ENCODE measurements at places on chromosomes 3 and 15.

- DNase-seq, result no peak
Measured at GRCh38 chr3:67635257-67635656, 19.2 kb downstream of the SUCLG2 start.

DNA sequence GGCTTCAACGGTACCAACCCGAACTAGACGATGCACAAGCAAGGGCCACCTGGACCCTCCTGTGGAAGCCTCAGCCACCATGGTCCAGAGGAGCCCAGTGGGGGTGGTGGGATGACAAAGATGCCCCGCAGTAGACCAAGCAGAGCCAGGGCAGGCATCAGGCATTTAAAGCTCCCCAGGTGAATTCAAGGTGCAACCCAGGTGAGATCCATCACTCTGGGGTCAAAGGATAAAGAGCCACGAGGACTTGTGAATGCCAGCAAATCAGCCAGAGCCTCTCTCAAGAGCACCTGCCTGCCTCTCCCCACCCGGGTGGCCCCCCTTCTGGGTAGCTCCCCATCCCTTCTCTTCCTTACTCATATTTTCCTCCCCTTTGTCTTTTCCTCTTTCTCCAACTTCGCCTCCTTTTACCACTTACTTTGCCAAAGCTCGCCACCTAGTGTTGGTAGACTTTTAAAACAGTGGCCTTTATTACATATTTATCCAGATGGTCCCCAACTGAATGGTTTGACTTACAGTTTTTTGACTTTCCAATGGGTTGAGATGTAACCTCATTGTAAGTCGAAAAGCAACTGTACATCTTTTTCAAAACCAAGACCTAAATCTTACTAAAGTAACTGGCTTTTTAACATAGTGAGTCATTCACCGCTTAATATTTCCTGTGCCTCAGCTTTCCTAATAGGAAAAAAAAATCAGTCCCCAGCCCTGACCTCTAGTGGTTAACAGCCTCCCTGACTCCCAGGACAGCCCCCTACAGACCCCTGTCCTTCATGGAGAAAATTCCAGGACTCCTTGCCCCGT lies 18.8 kb downstream of the PLA2G4F start:
- no peak for DNase-seq

DNA sequence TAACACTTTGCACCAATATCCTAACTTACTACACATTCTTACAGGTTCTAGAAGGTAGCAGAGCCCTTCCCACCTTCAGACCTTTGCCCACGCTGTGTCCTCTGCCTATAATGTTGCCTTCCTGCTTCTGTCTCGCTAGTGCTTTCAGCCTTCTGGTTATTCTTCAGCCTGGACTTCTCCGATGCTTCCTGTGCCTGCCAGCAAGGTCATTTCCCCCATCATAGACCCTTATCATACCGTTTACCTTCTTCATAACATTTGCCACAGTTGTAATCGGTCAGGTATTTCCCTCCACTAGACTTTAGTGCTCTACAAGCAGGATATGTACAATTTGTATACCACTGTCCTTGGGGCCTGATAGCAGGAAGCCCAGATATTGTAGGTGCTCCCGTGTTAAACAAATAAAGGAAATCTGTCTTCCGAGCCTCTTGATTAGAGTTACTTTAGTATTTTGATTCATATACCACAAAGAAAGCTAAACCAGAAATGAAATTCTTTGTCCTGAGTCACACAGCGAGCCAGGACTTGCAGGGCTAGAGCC lies 35.8 kb upstream of the CMTM7 start:
- DNase-seq, result no peak

DNA sequence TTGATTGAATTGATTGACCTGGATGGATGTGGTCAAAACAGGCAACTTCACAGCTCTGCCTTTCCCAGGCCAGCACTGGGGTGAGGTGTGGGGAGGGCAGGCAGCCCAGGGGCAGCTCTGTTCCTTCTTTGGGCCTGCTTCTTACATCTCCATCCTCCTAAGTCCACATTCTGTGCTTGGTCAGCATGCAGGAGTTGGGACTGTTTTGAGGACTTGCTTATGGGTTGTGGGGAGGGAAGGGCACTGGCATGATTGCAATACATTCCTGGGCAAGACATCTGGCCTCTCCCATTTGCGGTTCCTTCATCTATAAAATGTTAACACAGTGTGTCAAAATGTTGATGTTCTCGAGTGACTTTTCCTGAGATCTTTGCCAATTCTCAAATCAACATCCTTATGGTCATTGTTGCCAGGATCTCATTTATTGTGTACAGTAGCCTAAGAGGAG lies 84.1 kb downstream of the ST6GAL1 start:
- DNase-seq, result no peak

DNA sequence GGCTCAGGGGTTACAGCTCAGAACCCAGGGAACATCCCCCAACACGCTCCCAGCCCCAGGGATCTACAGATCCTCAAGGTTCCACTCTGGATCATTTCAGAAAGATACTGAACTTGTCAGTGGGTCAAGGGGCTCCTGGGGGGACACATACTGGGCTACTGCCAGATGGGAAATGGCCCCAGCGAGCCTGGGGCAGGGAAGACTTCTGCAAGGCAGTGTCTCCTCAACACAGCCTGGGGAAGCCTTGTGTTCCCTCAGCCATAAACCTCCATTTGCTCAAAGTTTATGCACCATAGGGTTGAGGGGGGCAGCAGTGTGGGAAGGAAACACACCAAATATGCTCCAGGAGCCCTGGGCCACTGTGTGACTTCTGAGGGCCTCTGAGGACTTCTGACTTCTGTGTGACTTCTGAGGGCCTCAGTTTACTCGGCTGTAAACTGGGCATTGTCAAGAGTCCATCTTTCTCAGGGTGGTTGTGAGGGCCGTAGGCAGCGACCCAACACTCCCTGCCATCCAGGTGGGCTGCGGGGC lies 58.4 kb downstream of the IQSEC1 start:
- no peak for DNase-seq
